ENCODE measurements at places on chromosomes 5 and 9. TPM values are rescaled to one million over a fixed set of nuclear protein-coding genes. Genes with fewer than 3 reads are reported as not detected.

DNA sequence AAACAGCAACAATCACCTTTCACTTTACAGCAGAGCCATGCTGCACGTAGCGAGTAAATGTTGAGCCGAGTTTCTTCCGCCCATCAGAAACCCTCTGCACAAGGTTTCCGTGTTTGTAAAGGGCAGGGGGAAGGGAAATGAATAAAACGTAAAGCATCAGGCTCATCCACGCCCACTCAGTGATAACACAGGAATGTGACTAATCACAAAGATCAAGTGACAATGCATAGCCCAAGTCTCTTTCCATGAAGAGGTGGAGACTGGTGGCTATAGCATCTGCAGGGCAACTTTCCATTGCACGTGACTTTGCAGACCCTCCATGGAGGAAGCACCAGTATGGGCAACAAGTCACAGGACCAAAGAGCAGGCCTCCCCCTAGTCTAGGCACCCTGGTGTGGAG, 56.6 kb downstream of the CAMSAP1 start:
- DNase-seq: no peak
- H3K4me3 ChIP-seq: no peak overlapping the region
- no peak overlapping the region for H3K27ac ChIP-seq
- peaks cover 4% of the 10 kb centered on the region for H3K36me3 ChIP-seq

The TICAM2 gene
- 2.9 TPM for total RNA-seq

The PCDHB11 gene
- total RNA-seq: 0.07 TPM

The VLDLR gene
- total RNA-seq: 0.17 TPM

The DOK3 gene
- total RNA-seq: 8.0 TPM

DNA sequence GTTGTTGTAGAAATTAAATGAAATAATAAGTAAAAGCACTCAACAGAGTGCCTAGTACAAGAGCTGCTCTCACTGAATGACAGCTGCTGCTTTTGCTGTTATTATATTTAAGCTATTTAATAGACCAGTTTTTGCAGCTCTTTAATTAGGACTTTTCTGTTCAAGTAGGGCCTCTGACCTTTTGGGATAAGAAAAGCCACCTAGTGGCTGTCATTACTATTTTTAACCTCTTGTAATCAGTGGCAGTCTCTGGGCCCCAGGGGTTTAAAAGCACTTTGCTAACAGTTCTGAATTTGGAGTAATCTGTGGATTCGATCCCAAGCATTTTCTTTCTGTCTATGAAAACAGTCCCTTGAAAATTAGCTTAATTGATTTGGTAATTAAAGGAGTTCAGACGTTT, 121.1 kb downstream of the NUDT12 start:
- no peaks in the 10 kb centered on the region for H3K27me3 ChIP-seq
- H3K27ac ChIP-seq: no peak overlapping the region
- H3K4me1 ChIP-seq: no peaks in the 10 kb centered on the region
- no peak for DNase-seq

The PCDHB14 gene
- total RNA-seq: 0.27 TPM

DNA sequence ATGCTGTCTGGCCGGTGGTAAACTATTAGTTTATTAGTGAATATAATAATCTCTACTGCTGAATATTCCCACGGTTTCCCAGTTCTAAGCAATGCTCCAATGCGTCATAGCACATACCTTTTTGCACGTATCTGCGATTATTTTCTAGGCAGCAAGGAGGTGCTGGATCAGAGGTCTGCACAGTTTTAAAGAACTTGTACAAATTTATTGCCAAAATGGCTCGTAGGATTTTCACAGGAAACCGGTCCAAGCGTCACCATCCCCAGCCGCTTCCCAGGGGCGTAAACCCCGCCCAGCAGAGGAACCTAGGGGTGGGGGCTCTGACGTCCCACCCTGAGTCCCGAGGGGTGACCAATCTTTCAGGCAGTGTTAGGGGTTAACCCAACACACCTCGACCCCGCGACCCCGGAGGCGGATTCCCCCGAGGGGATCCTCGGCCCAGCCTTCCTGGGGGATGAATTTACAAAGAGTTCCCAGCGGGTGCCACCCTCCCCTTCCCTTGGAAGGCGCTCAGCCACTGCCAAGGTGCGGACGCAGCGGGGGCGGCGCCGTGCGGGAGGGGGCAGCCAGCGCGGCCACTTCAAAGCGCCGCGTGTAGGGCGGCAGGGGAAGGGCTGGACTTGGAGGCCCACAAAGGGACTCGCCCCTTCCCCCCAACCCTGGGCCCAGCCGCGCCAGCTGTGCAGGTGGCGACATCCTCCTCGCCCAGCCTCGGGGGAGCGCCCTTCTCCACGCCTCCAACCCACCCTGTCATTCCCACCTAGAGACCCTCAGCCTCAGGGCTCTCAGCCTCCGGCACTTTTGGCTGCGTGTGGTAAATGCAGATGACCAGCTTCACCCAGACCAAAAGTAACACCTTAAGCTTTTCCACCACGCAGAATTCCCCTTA, 43.5 kb upstream of the TCF7 start:
- no peaks in the 10 kb centered on the region for H3K36me3 ChIP-seq
- H3K27me3 ChIP-seq: no peaks in the 10 kb centered on the region
- no peak for DNase-seq
